Epithelial cell of alveolus of lung (primary cell): ENCODE measurements at places on chromosomes 11 and 22. TPM values are rescaled to one million over a fixed set of nuclear protein-coding genes. Genes with fewer than 3 reads are reported as not detected.

The UCP2 gene
- total RNA-seq = 2.1 and 7.2 TPM in 2 replicates

The KRTAP5-1 gene
- total RNA-seq = not detected in 2 replicates

The ZBTB3 gene
- total RNA-seq = 7.5 and 8.3 TPM in 2 replicates

The MYO18B gene
- total RNA-seq = 1.6 TPM in 1 of 2 replicates, not detected in the other

The TIMM8B gene
- 26.6 and 54.9 TPM in 2 replicates for total RNA-seq

The PRR33 gene
- total RNA-seq = not detected in 2 replicates

The PHLDA2 gene
- total RNA-seq = 3.7 and 97.5 TPM in 2 replicates

The RIBC2 gene
- 0.91 and 1.4 TPM in 2 replicates for total RNA-seq
